Left renal cortex interstitium (tissue), 4 donors: ENCODE measurements at places on chromosomes 7 and 10. TPM values are rescaled to one million over a fixed set of nuclear protein-coding genes. Genes with fewer than 3 reads are reported as not detected.

DNA sequence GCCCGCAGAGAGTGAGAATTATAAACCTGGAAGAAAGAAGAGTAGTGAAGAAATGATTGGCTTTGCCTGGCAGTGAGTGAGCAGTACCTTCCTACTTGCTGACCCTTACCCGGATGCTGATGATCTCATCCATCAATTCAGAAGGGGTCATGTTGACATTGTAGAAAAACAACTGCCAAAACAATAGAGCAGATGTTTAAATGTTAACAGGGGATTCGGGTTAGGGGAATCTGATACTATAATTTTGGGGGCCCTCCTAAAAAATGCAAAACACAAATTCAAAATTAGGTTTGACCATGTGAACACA, 78.1 kb downstream of the MYOF start:
- no peak for DNase-seq

DNA sequence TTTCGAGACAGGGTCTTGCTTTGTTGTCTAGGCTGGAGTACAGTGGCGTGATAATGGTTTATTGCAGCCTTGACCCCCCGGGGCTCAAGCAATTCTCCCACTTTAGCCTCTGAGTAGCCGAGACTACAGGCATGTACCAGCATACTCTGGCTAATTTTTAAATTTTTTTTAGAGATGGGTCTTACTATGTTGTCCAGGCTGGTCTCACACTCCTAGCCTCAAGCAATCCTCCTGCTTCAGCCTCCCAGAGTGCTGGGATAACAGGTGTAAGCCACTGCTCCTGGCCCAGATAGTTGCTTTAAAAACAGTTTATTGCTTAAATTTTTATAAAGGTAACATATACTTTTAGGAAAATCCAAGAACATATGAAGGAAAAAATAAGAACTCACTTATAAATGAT, 26.3 kb downstream of the NEURL1 start:
- no peak for DNase-seq

- DNase-seq = no peak
Measured at GRCh38 chr10:7525314-7526016, 114.6 kb upstream of the SFMBT2 start.

- no peak for DNase-seq
Measured at GRCh38 chr7:22296916-22297315, 60.0 kb downstream of the RAPGEF5 start.

GRCh38 chr10:121886997-121887622, 40.7 kb downstream of the ATE1 start:
- DNase-seq = peak; percentile 51

Gene CYP26A1
- polyA plus RNA-seq = 0.18 TPM

GRCh38 chr7:130887182-130887956, 153.4 kb upstream of the KLF14 start:
- no peak for DNase-seq

DNA sequence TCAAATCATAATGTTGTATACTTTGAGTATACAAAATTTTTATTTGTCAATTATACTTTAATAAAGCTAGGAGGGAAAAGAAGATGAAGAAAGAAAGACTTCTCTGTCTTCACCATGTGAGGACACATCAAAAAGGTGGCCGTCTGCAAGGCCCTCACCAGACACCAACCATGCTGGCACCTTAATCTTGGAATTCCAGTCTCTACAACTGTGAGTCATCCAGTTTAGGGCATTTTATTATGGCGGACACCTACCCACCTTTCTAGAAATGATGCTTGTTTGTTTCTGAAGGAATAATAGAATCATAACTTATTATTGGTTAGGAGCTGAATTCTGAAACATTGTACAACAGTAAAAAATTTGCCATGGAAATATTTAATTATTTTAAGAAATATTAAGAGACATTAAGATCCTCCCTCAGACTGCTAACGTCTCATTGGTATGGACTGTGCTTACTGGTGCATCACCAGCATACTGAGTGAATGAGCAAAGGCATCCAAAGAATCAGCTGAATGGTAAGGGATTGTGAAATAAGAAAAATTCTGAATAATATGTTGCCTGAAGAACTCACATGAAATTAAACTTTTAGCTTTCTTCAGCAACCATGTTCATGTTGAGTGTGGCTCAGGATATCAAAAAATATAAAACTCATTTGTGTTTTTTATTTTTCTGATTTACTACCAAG, 536.6 kb downstream of the HTR7 start:
- no peak for DNase-seq

GRCh38 chr7:2289111-2289586, 25.1 kb downstream of the SNX8 start:
- DNase-seq = no peak

GRCh38 chr7:151625606-151626005, 105.9 kb upstream of the RHEB start:
- no peak for DNase-seq

- DNase-seq = no peak
Measured at GRCh38 chr10:27285093-27285492, 44.5 kb upstream of the ACBD5 start.

DNA sequence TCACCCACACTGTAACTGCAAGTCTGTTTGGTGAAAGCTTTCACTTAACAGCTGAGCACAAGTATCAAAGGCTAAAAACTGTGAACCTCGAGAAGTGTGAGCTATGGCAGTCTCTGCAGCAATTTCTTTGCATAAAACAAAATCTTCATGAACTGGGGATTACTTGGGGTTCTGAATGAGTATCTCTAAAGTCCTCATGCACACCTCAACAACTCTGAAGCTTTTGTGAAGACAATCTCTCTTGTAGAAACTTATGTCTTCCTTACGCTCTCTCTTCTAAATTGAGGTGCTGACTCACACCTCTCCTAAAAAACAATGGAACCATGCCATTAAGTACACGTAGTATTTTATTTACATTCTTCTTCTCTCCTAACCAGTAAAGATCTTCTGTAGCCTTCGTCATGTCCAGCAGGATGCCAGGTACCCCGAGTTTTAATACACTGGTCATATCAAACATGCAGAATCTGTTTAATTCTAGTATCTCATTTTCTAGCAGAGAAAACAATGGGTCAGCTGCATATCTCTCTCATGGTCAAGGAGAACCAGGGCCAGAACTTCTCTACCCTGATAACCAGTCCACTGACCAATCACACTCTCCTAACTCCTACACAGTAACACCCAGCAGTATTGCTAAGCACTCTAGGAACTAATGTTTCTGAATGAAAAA, 76.9 kb downstream of the UBE2H start:
- no peak for DNase-seq

DNA sequence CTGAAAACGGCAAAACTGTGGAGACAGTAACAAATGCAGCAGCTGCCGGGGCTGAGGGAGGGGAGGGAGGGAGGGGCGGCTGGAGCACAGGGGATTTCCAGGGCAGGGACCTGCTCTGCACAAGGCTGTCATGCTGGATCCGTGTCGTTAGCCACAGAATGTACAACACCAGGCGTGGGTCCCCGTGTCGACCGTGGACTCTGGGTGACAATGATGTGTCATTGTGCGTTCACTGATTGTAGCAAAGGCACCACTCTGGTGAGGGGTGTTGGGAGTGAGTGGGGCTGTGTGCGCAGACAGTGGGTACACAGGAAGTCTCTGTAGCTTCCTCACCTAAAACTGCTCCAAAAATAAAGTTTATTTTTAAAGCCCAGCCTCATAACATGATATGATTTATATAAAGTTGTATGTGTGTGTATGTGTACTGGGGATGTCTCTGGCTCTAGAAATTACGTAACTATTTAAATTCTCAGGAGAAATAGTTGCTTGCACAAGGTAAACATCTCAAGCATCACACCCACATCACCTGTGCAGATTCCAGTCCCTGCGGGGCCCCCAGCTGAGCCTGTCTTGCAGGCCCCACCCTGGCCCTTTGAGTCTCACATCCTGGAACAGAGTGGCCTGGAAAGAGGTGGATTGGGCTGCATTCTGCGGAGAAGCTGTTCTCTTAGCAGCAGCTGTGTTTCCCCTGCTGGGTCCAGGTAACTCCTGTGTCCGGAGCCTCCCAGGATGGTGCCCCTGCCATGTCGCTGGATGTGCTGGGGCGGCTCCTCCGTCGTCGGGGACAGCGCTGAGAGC, 135.7 kb downstream of the DYNC2I1 start:
- DNase-seq = no peak

DNA sequence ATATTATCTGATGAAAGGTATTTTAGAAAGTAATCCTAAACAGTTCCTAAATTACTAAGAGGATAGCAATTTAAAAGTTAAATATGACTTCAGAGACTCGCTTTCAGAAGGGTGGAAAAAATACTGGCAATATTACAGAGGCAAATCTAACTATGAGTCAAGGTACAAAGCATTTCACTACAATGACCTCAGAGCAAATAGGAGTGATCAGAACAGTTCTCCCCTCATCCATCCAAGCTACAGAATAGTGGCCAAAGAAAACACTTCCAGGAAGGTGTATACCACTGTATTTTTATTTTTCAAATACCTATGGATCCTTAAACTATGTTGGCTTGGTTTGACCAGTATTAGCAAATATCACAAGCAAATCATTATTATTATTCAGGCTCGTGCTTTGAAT, 112.8 kb upstream of the ODAD2 start:
- DNase-seq = no peak

Gene CDNF
- 3.2 TPM for polyA plus RNA-seq

DNA sequence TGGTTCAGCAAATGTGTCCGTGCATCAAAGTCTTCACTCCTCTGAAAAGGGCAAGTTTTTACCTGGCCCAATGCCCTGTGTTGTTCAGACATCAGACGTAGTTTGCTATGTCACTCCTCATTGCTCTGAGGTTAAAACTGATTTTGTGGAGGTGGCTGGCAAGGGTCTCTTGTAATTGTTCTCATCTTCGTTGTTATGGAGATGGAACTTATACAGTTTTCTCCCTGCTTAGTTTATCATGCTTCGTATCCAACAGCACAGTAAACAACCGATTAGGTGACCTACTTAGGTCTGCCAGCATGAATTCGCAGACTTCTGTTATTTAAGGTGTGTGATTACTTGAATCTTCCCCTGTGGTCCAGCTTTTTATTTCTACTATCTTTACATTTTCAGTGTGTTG, 274.1 kb upstream of the SMIM30 start:
- no peak for DNase-seq

GRCh38 chr10:92886334-92886961, 38.1 kb downstream of the EXOC6 start:
- no peak for DNase-seq

- no peak for DNase-seq
Measured at GRCh38 chr10:53463539-53463938, 691.0 kb upstream of the MBL2 start.

GRCh38 chr7:45563941-45564461, 10.2 kb upstream of the ADCY1 start:
- no peak for DNase-seq

Gene C10orf95
- 0.44 TPM for polyA plus RNA-seq

DNA sequence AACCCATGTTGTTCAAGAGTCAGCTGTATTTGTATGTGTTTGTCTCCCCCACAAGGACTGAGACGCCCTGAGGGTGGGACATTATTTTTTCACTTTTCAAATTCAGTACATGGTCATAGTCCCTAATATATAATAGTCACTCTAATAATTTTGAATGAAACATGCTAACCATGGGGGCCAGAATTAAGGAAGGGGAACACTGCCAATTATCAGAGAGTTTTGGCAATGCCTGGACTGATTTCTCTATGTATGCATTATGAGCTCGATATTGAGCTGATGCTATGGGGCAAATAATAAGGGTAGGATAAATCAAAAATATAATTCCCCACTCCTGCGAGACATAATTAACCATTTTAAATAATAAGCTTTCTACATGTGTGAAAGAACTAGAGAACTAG, 87.4 kb downstream of the CPED1 start:
- DNase-seq = no peak

- DNase-seq = no peak
Measured at GRCh38 chr10:129895811-129896135, 68.3 kb downstream of the EBF3 start.

Gene ANKRD22
- 0.47 TPM for polyA plus RNA-seq

DNA sequence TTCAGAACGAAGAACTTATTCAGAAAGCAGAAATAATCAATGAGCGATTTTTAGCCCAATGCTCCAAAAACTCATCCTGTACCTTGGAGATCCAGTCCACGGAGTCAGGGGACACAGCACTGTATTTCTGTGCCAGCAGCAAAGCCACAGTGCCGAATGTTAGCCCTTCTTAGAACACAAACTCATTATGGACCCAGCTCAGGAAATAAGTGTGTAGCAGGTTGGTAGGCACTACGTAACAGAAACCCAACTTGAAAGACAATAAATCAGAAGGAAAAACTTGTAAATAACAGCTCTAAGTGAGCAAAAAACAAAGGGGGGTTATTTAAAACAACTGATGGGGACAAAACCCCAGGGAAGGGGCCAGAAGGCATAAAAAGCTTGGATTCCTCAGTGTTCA, 112.0 kb upstream of the PRSS1 start:
- DNase-seq = no peak

- no peak for DNase-seq
Measured at GRCh38 chr10:49187950-49188761, at the start of gene TMEM273. TSS of gene TMEM273 (minus strand) at chr10:49188391. CDS start at chr10:49188336, 55 bp downstream.

Gene C7orf57
- 0.79 TPM for polyA plus RNA-seq

DNA sequence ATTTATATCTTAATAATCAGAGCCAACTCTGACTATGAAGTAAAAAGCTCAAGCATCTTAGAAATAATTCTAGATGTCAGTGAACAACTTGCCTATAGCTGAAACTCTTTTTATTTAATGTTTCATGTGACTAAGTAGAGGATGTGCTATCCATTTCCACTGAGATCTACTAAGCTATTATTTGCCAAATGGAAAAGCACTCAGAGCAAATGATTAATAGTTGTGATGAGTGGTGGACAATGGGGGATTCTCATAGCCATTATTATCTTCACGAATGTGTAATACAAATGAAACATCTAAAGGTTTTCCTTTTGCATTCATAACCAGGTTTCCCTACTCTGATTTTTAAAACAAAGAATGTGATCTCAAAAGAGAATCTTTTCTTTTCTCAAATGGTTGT, 126.6 kb upstream of the GNAI1 start:
- no peak for DNase-seq

DNA sequence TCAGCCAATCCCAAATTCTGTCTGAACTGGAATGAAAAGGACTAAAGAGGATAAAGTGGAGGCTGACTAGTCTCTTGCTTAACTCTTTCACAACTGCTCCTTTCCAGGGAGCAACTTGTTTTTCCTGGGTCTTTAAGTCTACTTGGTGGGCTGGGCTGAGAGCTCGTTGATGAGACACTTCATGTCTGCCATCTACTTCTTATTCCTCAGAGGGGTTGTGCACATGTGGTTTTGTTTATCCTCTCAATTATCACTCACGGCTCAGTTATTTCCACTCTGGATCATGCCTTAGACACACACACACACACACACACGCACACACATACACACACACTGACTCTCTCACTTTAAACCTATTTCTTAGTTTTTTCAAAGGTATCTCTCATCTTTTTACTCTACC, 298.6 kb upstream of the MTPN start:
- no peak for DNase-seq

DNA sequence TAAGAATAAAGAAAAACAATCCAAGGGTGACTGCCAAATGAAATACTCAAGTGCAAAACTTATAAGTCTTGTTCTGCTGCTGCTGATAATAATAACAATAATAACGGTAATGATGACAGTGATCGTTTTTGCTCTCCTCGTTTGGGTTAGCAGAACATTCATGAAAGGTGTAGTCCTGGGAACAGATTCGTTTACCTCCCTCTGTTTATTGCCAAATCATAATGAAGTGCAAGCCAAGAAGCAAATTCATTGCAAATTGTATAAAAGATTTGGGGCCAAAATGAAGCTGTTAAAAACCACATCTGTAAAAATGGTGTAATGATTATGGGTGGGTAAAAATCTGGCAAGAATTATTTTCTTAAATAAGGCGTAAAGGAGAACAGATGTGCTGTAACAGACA, 587.2 kb upstream of the MKI67 start:
- DNase-seq = no peak

Gene PLXDC2
- 34.1 TPM for polyA plus RNA-seq
